Naive thymus-derived CD8-positive, alpha-beta T cell (primary cell): ENCODE measurements at places on chromosomes 5 and 9. TPM values are rescaled to one million over a fixed set of nuclear protein-coding genes. Genes with fewer than 3 reads are reported as not detected.

CTSV gene
- not detected for polyA plus RNA-seq

DNA sequence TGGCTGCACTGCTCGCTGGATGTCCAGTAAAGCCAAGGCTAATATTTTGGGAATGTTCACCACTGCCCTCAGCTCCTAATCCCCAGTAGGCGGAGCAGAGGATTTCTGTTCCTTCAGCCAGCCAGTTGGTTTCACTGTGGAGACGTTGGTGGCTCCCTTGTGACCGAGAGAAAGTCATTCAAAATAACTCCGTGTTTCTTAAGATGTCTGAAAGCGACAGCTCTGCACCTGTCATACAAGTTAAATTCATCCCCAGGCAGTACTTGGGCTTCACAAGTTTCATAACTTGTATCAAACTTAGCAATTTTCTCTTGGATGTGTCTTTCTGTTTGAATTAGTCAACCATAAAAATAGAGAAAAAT, 382 bp upstream of the CDKN2B start:
- DNase-seq = no peak

- DNase-seq = no peak
Observed at GRCh38 chr5:169886033-169886432, 94.3 kb downstream of the INSYN2B start.

DNA sequence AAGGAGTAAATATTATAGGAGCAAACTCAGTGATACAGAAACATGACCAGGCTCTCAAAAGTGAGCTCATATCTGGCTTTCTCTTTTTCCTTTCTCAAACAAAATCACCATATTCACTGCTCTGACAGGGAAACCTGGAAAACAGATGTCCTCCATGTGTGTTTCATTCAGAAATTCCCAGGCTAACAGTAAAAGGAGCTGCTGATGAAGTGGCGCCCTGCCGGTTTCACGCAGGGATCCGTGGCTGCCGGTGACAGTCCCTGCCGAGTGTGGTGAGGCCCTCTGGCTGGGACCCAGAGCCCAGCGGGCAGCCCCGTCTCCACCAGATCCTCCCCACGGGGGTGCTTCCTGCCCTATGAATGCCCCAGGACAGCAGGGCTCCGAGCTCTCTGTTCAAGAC, 208.1 kb downstream of the GNA14 start:
- no peak for DNase-seq

GRCh38 chr9:36862206-36863145, 171.6 kb downstream of the PAX5 start:
- DNase-seq = no peak
